ENCODE measurements at places on chromosomes 1 and 21. TPM values are rescaled to one million over a fixed set of nuclear protein-coding genes. Genes with fewer than 3 reads are reported as not detected.

- no peak for DNase-seq
These were observed 225.3 kb downstream of the BACH1 start for GRCh38 chr21:29524055-29524454.

The GUCA2A gene
- not detected for total RNA-seq

DNA sequence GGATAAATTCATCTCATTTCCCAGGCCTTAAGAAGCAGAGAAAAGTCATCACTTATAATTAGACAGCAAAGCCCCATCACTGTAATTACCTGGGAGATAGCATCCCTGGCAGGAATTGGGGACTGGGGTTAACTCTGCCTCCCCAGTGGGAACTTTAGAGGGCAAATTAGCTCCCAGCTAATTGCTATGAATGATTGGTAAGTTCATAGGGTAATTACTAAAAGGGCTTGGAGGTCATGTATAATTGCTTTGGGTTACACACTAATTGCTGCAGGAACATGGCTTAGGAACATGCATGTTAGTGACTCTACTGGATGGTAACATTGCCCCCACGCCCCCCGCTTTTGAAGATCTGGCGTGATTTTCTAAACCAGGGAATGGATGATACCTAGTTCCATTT, 64.8 kb downstream of the UBE2T start:
- DNase-seq: no peak

- DNase-seq: no peak
These were observed 42.2 kb upstream of the COG2 start for GRCh38 chr1:230599926-230600656.

GRCh38 chr21:15000081-15000480, 64.7 kb downstream of the NRIP1 start:
- peak; percentile 15 for DNase-seq

DNA sequence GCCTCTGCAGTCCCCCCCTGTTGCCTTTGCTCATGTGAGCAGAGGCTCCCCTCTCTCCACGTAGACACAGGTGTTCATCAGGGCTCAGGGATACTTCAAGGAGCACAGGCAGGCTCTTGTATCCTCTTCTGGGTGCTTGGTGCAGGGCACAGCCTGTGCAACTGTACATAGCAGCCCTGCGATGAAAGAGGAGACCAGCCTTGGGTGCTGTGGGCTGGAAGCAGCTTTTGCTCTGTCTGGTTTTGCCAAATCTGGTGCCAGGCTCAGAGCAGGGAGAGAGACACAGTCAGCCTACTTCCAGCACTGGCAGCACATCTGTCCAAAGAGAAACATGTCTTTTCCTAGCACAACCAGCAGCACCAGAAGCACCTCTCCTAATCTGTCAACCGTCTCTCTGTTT, 132.1 kb downstream of the ETS2 start:
- DNase-seq: no peak

- DNase-seq: no peak
These were observed 71.5 kb downstream of the VPS26C start for GRCh38 chr21:37195610-37196009.

The BMP8A gene
- 0.22 TPM for total RNA-seq

The TACSTD2 gene
- not detected for total RNA-seq

GRCh38 chr1:233790662-233791371, 113.7 kb upstream of the SLC35F3 start:
- peak; percentile 85 for DNase-seq

DNA sequence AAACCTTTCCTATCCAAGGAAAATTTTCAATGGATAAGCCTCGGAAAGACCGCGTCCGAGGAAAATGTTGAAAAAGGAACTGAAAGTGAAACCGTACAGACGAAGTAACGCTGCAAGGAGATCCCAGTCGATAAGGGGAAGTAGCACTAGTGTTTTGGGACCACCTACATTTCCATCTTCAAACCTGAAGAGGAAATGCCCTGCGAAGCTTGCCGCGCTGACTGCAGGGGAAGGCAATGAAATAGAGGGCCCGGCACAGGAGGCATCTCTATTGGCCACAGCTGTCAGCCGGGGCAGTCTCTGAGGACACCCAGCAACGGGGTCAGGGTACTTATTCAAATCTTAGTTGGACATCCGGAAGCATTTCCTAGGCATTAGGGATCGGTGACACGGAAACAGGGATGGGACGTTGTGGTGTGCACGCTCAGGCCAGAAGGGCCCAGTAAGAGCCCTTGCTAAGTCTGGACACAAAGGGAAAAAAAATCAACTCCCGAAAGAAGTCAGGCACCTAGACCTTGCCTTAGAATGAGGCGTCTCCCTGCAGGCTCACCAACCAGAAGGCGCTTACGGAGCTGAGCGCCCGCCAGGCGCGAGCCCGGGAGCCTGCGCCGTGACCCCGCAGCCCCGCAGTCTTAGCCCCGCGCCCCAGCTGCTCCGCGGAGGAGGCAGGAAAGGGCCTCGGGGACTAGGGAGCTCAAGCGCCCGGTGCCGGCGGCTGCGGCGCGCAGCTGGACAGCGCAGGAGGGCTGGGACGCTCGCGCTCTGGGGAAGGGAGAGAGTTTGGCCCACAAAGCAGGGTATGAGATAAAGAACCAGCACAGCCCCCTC, 655 bp downstream of the USF1 start:
- peak; percentile 73 for DNase-seq

DNA sequence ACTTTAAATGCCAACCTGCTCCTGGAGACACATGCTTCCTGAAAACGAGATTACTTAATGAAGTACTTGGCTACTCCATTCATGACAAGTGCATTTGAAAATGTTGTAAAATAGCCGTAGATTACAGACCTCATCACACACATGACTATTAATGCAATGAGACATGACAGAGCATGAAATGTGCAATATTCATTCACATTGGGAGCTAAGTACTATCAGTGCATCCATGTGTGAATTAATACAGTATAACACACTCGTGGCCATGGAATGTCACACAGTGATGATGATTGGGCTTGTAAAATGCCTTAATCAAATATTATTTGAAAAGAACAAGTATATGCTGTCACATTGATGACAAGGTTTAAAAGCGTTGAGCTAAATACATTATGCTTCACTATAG, 407.0 kb downstream of the AMY1C start:
- DNase-seq: no peak

GRCh38 chr1:80847904-80848303, 952.8 kb upstream of the ADGRL2 start:
- DNase-seq: no peak

GRCh38 chr21:19489930-19490329, 1086.3 kb upstream of the TMPRSS15 start:
- no peak for DNase-seq

The FCRLB gene
- total RNA-seq: 2.7 TPM

The STIL gene
- total RNA-seq: 24.5 TPM

The ATP13A2 gene
- total RNA-seq: 39.9 TPM

The NECAP2 gene
- total RNA-seq: 68.2 TPM

- DNase-seq: no peak
These were observed 10.8 kb downstream of the AHDC1 start for GRCh38 chr1:27592931-27593677.

- DNase-seq: no peak
These were observed 31.7 kb downstream of the ERICH3 start for GRCh38 chr1:74641876-74642275.

GRCh38 chr1:160521554-160521953, 1.5 kb downstream of the SLAMF6 start:
- DNase-seq: no peak

DNA sequence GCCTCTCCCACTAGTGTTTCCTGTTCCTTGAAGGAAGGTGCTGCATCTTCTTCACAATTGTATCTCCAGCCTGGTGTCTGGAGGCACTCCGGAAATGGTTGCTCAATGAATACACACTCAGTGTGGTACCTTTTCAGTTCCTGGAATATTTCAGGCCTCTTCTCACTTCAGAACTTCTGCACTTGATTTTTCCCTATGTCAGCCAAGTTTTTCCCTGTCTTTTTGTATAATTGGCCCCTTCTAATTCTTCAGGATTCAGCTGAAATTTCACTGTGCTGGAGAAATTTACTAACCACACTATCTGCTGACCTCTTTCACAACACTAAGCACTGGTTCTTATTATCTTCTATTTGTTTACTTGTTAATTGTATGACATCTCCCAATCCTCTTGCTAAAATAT, 61.2 kb upstream of the MAP10 start:
- DNase-seq: no peak

The TSPEAR gene
- not detected for total RNA-seq

DNA sequence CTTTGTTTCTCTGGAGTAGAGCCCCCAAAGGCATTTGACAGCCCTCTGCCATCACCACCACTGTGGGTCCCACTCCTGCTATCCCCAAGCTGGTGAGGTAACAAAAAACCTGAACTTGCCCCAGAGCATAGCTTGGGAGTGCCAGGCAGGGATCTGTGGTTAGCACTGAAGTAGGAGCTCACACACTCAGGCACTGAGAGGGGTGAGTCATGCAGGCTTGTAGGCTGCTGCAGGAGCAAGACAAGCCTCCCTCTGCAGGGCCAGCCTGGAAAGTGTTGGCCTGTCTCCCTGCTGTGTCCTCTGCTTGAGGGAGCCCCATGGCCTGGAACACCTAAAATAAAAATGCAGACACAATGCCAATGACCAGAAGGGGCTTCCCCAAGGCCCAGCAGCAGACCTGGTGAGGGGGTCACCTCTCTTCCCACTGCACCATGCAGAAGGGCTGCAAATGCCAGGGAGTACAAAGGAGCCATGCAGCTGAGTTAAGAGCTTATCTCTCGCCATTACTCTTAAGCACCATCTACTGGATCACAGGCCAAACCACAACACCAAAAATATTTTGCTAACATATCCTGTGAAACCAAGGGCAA, 108.9 kb upstream of the POGK start:
- peak; percentile 4 for DNase-seq

GRCh38 chr1:21818656-21819055, 6.6 kb downstream of the LDLRAD2 start:
- no peak for DNase-seq

The CLCNKA gene
- total RNA-seq: not detected

The RHOC gene
- total RNA-seq: 454 TPM

The ASAP3 gene
- 19.7 TPM for total RNA-seq

GRCh38 chr1:52662645-52663313, 29.8 kb downstream of the SHISAL2A start:
- DNase-seq: peak; percentile 59

The SLC22A15 gene
- total RNA-seq: 4.3 TPM

The REN gene
- not detected for total RNA-seq

- DNase-seq: no peak
These were observed 71.9 kb downstream of the LHX9 start for GRCh38 chr1:197989058-197989457.

- DNase-seq: peak; percentile 18
These were observed 34.7 kb downstream of the LRRC8D start for GRCh38 chr1:89855413-89856123.

GRCh38 chr1:92728697-92729096, 56.2 kb downstream of the EVI5 start:
- DNase-seq: no peak

DNA sequence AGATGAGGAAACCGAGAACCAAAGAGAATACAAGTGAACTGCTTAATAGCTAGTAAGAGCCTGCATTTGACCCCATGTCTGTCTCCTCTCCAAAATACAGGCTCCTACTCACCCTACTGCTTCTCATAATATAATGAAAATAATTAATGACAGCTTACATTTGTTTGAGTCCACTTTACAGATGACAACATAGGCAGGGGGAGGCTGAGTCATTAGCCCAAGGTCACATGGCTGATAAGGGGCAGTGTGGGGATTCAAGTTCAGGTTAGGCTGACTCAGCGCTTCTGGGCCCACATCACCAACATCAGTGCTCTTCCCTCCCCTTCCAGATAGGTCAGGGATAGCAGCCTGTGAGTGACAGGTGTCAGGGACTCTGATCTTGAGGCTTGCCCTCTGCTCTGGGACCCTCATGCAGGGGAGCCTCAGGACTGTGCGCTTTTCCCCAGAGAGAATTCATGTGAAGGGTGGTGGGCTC, 16.2 kb downstream of the AZIN2 start:
- DNase-seq: peak; percentile 44

DNA sequence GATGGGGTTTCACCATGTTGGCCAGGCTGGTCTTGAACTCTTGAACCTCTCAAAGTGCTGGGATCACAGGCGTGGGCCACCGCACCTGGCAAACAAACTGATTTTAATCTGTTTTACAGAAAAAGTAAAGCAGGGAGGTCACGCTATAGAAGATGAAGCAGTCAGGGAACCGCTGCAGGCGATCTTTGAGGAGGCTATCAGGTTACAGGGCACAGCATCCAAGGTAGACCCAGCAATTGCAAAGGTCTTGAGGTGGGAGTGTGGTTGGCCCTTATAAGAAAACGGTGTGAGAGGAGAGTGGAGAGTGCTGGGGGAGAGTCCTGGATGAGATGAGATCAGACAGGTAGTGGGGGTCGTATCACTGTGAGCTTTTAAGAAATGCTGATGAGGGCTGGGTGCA, 2.6 kb upstream of the TMCO4 start:
- DNase-seq: no peak

The USH2A gene
- 6.9 TPM for total RNA-seq

GRCh38 chr1:70934194-70934961, 113.2 kb downstream of the PTGER3 start:
- no peak for DNase-seq

DNA sequence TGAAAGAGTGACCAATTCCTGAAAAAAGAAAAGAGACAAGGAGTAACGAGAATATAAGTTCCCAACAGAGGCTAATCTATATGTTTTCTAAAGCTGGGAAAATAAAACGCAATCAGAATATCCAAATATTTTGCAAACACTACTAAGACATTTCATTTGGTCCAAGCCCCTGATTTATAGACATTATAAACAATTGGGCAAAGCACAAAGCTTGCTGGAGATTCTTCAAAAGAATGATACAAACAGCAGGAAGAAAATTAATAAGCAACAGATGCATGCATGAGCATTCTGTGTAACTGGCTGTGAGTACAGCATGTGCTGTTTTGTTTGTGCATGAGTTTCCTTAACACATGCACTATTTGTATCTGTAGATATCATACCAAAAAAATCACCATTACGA, 552.9 kb downstream of the LTN1 start:
- DNase-seq: no peak

The FCRL1 gene
- total RNA-seq: not detected

The SLC44A3 gene
- not detected for total RNA-seq

The PDC gene
- not detected for total RNA-seq

- DNase-seq: no peak
These were observed 2.5 kb upstream of the LEFTY1 start for GRCh38 chr1:225891229-225891972.

The OLFML2B gene
- 2.3 TPM for total RNA-seq

- DNase-seq: no peak
These were observed 5.9 kb upstream of the WNT2B start for GRCh38 chr1:112502826-112503225.

DNA sequence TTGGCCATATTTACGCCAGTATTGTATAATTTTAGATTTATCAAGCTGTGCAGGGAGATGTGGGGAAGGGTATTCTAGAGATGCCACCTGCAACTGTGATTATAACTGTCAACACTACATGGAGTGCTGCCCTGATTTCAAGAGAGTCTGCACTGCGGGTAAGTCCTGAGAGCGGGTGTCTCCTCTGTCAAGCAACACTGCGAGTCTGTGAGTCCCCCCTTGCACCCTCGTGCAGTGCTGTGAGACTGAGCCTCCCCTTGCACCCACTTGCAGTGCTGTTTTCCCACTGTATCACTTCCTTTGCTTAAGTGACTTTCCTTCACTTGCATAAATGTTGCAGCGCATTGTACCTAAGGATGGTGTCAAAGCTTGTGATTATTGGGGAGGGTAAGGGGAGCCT, 75.0 kb downstream of the TPR start:
- no peak for DNase-seq

The STYXL2 gene
- total RNA-seq: not detected

The ZNF697 gene
- total RNA-seq: 2.9 TPM
